ENCODE measurements at places on chromosomes 4 and X.

DNA sequence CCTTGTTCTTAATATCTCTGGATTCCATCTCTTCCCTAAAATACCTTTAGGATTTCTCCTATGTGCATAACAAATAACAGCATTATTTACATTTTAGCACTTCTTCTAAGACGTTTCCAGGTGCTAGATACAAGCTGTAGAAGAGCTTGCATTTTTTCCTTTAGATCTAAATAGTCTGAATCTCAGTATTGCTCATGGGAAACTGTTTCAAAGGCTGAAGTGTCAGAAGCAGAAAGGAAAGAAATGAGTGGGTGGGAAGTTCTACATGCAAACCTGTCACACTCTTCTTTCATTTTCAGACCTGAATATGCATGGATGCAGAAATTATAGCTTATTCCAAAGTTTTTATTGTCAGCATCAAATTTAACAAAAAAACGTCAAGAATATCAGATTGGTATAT lies 41.8 kb downstream of the FGF13 start:
- no peak for DNase-seq

GRCh38 chrX:39921838-39922237 lies 175.9 kb downstream of the BCOR start:
- no peak for DNase-seq

DNA sequence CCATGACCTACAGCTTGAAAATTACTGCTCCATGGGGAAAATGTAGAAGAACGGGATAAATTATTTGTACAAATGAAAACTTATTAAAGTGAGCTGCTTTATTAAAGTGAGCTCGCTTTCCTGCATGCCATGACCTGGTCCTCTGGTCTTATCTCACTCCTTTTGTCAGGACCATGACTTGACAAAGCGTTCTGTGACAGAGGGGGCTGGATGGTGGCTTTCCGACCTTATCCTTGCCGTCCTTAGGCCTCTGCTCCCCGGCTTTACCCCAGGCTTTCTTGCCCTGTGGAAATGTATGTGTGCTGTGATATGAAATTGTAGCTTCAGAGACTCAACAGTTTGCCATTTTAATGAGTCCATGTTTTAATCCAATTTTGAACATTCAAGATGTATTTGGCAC lies 44.0 kb upstream of the FBXW7 start:
- DNase-seq: no peak

DNA sequence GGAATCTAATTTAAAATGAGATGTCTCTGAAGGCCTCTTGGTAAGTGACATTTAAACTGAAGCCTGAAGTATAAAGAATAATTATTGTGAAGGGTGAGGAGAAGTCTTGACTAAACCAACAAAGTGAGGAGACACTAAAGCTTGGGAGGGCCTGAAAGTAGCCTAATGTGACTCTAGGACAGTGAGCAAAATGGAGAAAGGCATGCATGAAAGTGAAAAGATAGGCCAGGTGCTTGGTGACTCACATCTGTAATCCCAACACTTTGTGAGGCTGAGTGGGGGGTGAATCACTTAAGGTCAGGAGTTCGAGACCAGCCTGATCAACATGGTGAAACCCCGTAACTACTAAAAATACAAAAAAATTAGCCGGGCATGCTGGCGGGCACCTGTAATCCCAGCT lies 46.9 kb upstream of the SMARCAD1 start:
- DNase-seq: no peak

GRCh38 chr4:5958199-5958735 lies 60.0 kb downstream of the C4orf50 start:
- no peak for DNase-seq

DNA sequence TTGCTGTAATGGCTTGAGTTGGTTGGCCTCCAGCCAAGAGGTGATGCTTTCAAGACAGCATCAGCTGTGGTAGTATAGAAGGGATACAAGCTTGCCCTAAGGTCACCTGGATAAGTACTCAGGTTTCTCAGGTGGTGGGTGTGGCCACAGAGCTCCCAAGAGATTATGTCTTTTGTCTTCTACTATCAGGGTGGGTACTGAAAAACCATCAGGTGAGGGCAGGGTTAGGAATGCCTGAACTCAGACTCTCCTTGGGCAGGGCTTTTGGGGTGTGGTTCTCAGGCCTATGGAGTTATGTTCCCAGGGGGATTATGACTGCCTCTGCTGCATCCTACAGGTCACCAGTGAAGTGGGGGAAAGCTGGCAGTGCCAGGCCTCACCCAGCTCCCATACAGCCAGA lies 654.6 kb upstream of the GALNT7 start:
- DNase-seq: no peak

Measured in GM13977 (cell line).